Activated naive CD4-positive, alpha-beta T cell treated with Interleukin-2 at 50 U/mL for 16 hours (primary cell): ENCODE measurements at places on chromosomes 12 and 14.

DNA sequence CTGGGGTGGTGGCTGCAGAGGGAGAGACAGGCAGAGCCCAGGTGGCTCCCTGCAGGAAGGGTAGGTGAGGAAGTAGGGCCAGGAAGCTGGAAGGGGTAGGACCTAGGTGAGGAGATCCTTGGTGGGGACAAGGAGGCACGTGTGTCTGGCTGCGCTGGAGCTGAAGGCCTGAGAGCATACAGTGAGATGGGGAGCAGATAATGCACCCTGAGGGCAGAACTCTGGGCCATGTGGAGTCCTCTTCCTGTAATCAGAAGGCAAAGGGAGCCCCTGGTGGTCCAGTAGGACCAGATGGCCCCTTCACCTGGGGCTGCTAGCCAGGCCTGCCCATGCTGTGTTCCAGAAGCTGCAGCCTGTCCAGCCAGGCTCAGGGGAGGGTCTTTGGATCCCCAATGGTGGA, 15.3 kb upstream of the KRT80 start:
- no peak for DNase-seq

DNA sequence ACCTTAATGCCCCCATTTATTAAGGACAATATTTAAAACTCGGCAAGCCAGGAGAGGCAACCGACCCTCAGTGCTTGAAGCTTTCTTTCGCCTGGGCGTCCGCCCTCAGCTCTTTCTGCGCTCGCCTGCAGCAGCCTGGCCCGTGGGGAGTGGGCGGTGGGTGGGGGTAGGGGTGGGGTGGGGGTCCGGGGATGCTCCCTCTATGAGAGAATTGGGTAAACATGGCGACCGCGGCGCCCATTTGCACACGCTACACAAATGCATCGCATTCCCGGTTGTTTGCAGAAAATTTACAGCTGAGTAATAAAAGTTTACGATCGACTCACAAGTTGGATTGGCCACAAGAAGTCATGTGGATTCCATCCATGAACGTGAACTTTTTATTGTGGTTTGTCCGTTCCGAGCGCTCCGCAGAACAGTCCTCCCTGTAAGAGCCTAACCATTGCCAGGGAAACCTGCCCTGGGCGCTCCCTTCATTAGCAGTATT, 7.7 kb downstream of the HOXC8 start:
- no peak for DNase-seq

GRCh38 chr12:49033611-49034285, 15.2 kb upstream of the PRKAG1 start:
- no peak for DNase-seq

- DNase-seq: peak; percentile 65
Measured at GRCh38 chr12:57549909-57550640, at the start of gene KIF5A. Gene KIF5A, plus strand, starts transcription at chr12:57550044. Its CDS starts 228 bp downstream, at chr12:57550272.

GRCh38 chr14:71246539-71246938, 339.3 kb downstream of the PCNX1 start:
- no peak for DNase-seq

DNA sequence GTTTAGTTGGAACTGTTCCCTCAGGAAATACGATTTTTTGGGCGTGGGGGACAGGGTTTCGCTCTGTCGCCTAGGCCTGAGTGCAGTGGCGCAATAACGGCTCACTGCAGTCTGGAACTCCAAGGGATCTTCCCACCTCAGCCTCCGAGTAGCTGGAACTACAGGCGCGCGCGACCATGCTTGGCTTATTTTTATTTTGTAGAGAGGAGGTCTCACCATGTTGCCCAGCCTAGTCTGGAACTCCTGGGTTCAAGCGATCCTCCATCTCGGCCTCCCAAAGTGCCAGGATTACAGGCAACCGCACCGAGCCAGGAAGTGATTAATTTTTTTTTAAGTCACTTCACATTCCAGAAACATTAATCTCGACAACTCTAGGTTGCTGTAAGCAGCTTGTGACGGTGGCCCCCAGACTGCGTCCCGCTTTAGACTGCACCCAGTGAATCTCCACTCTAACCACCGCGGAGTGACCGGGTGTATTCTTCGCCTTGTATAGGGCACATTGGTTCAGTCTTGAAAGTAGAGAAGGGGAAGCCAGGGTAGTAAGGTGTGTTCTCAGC, 830 bp upstream of the MIS18BP1 start:
- DNase-seq: no peak

GRCh38 chr12:28710882-28711281, 438.2 kb upstream of the FAR2 start:
- no peak for DNase-seq
